ENCODE measurements at places on chromosomes 11 and 22.
A peak's percentile ranks its signal among the peaks of the same experiment; 100 is the strongest.

DNA sequence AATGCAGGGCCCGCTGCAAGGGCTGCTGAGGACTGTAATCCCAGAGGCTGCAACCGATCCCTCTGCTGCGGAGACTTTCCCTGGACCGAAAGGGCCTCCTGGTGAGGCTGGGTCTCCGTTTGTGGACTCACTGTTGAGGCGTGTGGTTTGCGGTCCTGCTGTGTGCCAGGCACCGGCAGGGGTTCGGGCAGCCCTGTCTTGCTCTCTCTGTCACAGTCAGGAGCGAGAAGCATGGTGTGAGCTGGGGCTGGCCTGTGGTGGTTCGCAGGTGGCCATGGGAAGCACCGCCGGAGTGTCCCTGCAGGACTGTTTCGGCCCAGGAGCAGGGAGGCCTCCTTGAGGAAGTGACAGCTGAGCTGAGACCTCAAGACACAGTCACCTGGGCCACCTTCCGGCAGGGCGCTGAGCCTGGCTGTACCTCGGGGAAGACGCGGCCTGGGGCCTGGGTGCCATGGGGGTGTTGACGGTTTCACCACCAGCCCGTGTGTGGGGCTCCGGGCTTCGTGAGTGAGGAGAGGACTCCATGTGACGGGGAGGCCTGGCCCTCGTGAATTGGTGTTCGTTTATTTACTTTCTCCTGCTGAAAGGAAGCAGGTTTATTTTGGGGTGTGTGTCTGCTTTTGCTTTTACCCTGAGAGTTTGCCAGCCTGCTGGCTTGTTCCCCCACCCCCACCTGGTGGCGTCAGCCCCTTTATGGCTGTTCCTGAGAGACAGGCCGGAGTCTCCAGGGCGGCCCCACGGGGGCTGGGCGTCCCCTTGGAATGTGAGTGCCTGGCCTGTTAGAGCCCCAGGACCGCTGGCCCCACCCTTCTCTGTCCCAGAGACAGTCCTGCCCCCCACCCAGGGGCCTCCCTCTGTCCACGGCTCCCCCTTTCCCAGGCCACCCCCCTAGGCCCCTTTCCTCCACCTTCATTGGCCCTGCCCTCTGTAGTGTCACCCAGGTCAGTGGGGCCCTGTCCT, 122.5 kb downstream of the KCNQ1OT1 start:
- DNase-seq: no peak

- DNase-seq: no peak
Observed at GRCh38 chr11:67422891-67423290, 5.4 kb upstream of the RPS6KB2 start.

- DNase-seq: no peak
Observed at GRCh38 chr11:96254087-96254486, 88.9 kb downstream of the MAML2 start.

DNA sequence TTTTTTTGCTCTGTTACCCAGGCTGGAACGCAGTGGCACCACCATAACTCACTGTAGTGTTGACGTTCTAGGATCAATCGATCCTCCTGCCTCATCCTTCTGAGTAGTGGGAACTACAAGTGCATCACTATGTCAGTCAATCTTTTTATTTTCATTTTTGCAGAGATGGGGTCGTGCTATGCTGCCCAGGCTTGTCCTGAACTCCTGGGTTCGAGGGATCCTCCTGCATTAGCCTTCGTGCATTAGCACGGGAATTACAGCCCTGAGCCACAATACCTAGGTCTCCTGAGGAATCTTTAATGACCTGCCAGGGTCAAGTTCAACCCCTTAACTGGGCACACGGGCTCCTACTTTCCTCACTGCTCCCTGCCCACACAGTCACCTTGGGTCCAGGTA, 4.4 kb downstream of the APOL3 start:
- DNase-seq: no peak

- peak; percentile 9 for DNase-seq
Observed at GRCh38 chr11:95299078-95299679, 68.2 kb upstream of the SESN3 start.

GRCh38 chr11:3684819-3685172, 13.6 kb upstream of the CHRNA10 start:
- DNase-seq: no peak

GRCh38 chr11:75654314-75654713, 14.5 kb downstream of the MAP6 start:
- no peak for DNase-seq

DNA sequence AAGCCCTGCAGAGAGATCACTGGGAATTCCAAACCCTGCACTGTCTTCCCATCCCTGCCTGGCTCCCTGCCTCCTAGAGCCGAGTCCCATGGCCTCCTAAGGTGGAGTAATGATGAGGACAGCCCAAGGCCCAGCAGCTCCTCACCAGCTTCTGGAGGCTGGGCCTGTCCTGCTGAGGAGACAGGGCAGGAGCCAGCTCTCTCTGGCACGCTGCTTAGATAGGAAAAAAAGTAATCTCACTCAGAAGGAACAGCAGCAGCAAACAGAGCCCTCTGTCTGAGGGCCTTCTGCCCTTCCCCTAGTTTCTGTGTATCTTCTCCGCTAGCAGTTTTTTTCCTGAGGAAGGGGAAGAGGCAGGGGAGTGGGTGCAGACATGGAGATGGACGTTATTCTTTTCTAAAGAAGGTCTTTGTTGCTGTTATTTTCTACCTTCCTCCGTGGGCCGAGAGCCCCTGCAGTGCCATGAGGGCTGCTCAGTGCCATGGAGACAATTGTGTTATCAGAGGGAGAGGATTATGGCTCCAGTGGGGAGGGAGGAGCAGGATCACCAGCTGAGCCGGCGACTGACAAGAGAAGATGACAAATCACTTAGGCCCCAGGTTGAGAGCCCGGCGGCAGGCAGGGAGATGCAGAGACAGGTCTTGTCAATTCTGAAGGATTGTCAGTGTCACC, 315.3 kb downstream of the BUD13 start:
- DNase-seq: no peak

DNA sequence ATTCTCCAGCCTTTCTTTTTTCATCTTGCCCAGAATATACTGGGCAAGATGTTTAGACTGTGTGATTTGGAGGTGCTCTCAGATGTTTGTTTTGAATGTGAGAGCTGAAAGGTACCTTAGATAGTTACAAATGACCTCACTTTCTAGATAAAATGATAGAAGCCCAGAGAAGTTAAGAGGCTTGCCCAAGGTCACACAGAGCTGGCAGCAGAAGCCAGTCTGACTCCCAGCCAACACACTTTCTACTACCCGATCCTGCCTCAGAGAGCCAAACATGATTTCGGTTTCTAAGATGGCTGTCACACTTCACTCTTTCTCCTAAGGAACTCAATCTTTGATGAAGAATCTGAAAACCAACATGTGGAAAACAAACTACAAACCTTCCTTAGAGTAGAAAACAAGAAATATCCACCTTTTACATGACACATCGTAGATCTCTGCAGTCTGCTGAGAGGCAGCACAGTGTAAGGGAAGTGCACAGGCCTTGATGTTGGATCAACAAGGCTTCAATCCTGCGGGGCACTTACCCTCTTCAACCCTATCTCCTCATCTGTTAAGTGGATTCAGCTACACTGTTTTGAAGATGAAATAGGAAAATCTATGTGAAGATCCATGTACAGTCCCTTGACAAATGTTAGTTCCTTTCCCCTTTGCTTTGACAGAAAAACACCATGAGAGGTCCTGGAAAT, 58.6 kb downstream of the SYTL2 start:
- DNase-seq: peak; percentile 26

DNA sequence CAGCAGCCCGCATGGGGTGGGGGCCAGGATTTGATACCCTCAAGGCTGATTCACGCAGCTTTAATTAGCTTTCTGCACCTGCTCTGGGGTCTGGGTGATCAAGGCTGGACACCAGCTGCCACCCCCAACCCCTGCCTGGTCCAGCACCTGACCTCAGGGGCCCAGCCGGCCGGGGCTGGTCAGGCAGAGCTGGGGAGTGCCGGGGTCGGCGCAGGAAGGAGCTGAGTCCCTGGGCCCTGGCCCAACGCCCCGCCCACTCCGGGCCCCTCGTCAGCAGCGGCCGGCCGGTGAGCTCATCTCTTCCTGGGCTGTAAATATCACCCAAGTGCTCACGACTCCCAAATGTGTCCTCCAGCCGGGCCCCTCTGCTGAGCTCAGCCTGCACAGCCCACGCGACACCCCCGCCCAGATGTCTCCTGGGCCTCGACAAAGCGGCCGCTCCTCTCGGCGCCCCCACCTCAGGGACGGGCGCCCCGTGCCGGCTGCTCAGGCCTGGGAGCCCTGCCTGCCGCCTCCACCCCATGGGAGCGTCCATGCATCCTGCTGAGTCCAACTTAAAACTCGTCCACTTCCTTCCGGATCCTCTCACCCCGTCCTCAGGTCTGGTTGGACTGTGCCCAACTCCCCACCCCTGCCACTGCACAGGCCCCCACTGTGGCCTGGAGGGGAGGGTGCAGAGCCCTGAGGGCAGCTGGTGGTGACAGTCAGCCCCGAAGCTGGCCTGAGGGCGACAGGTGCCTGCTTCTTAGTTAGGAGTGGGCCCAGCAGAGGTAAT, 29.0 kb downstream of the RTN4R start:
- no peak for DNase-seq

DNA sequence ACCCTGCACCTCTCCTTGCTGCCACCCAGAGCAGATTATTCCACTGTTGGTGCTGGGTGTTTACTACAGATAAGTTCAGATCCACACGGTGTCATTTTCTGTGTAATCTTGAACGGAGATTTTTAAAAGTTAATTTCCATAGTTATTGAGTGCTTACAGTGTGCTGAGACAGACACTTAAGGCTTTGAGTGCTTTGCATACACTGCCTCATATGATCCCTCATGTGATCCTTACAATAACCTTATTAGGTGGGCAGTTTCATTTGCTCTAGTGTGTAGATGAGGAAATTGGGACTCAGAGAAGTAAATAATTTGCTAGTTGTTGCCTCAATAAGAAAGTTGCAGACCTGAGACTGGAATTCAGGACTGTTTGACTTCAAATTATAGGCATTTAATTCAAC, 32.3 kb upstream of the ME3 start:
- no peak for DNase-seq

- DNase-seq: no peak
Observed at GRCh38 chr22:40376149-40376548, 5.8 kb downstream of the SGSM3 start.

- no peak for DNase-seq
Observed at GRCh38 chr11:102447193-102447592, 5.4 kb downstream of the TMEM123 start.

- no peak for DNase-seq
Observed at GRCh38 chr22:26585104-26585790, 4.7 kb downstream of the TPST2 start.

GRCh38 chr22:32326647-32327046, 31.0 kb upstream of the RFPL3 start:
- DNase-seq: no peak

GRCh38 chr22:26570115-26570514, 19.8 kb downstream of the TPST2 start:
- DNase-seq: no peak

DNA sequence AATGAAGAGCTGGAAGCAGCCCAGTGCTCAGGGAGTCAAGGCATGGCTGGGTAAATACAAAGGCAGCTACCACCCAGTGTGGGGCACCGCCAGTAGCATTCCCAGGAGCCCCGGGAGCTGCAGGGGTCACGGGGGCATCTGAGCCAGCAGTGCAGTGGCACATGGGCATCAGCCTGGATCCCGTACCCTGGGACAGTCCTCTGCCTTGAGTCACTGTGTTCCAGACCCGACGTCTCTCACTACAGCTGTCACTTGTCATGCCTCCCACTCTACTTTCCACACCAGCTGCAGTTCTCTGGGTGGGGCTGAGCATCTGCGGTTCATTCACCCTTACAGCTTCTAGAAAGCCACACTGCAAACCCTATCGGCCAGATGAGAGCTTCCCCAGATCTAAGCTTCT, 29.6 kb downstream of the DHCR7 start:
- no peak for DNase-seq

- DNase-seq: no peak
Observed at GRCh38 chr11:75199412-75199955, 41.1 kb upstream of the TPBGL start.

- DNase-seq: no peak
Observed at GRCh38 chr11:107857550-107858216, 904 bp downstream of the SLC35F2 start.

DNA sequence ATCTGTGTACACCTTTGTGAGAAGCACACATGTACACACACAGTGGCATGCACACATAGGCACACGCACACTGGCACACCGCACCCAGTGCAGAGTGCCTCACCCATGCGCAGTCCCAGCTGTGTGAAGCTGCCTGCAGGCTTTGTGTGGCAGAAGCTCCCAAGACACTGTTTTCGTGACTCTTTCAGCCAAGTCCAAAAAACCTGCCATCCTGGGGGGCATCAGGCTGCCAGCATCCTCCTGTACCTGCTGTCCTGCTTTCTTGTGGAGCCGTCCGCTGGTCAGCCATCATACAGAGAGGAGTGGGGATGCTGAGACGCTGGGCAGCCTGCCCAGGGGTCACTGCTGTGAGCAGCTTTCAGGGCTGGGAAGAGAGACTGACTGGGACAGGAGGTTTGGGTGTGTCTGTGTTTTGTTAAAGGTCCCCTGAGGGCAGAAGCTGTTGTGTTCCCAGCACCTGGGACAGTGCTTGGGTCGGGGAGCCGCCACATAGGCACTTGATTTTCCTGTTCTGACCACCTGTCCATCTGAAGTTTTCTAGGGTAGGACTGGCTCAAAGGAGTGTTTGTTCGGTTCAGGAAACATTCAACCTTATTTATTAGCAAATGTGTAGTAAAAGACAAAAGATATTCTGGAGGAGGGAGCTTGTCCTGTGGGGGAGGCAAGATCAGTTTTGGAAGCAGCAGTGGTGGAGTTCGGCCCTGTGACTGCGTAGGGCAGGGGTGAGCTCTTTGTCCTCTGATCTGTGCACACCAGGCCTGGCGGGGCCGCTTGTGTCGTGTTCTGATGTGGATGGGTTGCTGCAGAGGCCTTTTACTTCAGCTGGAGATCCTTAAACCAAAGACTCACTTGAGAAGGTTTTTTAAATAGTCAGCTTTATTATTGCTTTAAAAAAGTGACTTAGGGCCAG, 29.7 kb downstream of the AP2A2 start:
- DNase-seq: no peak

- DNase-seq: no peak
Observed at GRCh38 chr11:75940911-75941310, 125.9 kb downstream of the UVRAG start.

GRCh38 chr11:131980199-131980598, 609.8 kb downstream of the NTM start:
- no peak for DNase-seq

DNA sequence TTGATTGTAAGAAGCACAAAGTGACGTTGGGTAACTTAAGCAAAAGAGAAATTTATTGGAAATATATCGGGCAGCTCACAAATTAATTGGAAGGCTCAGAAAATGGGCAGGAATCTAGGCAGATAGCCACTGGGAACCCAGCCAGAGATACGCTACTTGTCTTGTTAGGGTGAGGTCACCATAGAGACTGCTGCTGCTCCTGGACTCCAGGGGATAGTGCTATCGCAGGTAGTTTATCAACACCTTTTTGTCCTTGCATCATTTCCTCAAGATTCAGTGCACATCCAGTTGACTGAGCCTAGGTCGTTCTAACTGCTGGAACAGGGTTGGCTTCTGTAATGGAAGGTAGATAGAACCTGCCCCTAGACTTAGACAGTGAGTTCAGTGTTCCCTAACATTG, 19.6 kb downstream of the AMOTL1 start:
- DNase-seq: no peak

GRCh38 chr22:39643311-39644083, 72.9 kb downstream of the CACNA1I start:
- DNase-seq: no peak

All from activated CD4-positive, alpha-beta T cell treated with anti-CD3 and anti-CD28 coated beads for 4 hours (primary cell).